HFF-Myc (cell line): ENCODE measurements at places on chromosomes 7 and 10.

DNA sequence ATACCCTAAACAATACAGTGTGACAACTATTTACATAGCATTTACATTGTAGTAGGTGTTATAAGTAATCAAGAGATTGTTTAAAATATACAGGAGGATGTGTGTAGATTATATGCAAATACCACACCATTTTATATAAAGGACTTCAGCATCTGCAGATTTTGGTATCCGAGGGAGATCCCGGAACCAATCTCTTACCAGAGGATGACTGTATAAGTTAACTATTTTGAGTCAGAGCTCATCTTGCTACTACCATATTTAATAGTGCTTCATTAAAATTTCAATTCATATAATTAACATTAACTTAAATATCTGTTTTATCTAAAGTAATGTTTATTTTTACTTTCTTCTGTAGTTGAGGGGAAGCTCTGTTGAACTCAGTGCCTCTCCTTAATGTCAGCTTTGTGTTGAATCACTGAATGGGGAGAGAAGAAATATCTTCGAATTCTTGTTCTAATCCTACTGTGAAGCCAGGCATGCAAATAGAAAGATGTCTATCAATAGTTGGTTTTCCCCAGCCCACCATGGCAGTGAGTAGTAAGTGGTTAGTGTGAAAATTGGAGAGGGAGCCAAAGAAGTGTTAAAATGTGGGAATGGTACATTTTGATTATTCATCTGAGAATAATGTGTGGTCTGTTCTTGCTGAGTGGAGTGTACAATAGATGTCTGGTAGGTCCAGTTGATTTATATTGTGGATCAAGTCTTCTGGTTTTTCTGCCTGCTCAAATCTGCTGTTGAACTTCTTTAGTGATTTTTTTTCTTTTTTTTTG is 90.1 kb upstream of the CYP26C1 start:
- DNase-seq = no peak

DNA sequence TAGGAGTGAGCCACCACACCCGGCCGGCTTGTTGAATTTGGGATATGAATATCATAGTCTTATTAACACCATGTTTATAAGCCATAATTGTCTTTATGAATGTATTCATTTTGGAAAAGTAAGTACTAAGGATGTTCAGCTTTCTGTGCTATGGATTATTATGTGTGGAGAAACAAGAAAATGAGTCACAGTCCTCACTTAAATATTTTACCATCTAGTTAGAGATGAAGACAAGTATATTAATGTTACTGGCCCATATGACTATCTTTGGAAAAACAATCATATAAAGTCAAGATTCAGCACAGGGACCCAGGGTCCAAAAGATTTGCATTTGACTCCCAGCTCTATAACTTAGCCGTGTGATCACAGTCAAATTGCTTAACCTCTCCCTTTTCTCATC is 9.8 kb upstream of the TOMM7 start:
- DNase-seq = no peak

DNA sequence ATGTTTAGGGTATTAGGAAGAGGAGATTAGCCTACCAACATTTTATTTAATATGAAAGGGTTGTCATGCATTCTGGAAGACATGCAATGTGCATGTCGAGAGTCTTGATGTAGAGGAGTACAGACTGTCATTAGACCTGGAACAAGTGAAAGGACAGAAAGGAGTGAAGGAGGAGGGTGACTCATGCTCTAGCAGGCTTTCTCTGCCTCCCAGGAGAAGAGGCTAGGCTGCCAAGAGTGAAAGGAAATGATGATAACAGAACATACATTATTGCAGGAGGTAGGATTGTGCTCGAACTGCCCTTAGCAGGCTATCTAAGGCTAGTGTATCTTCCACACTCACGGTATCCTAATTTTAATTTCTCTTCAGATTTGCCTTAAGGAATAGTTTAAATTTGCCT is 228.8 kb downstream of the EXOC4 start:
- peak; percentile 4 for DNase-seq

DNA sequence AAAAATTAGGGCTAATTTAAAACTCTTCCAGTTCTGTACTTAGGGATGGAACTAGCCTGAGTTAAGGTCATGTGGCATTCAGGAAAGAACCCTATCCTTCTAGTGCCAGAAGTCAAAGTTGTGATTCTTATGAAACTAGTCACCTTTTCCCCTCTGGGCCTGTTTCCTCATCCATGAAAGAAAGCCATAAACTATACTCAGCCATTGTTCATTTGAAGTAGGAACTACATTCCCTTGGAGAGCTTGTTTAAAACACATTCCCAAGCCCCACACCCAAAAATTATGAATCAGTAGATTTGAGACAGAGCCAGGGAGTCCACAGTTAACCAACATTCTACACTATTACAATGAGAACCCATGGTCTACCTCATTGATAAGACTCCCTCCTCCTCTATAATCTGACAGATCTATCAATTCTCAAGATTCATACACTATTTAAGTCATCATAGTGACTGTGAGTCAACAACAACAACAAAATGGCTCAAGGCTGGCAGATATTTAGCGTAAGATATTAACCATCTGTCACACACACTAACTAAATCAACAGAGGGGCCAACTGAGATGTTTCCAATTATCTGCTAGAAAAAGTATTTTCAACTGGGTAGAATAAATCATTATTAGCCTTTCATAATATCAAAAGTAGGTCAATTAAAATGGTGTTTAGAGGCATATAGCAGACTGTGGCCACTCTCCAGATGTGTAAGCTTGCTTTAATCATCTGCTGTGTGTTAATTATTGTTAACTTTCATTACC is 102.3 kb downstream of the SLC25A13 start:
- no peak for DNase-seq

DNA sequence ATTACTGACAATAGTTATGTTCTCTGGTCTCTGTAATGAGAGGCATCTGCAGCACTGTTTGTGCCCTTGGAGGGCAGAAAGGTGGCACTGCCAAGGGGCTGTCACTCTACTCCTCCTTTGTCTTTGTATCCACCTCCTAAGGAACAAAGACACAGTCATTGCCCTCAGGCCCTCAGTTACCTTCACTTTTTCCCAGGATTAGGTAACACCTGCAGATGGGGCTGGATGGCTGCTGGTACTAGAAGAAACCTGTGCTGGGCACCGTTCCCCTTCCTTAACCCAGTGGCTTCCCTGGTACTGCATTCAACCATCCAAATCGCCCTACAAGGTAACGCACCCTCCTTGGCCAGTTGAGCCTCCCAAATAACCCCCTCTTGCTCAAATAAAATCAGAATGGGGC is 246.9 kb upstream of the NEBL start:
- no peak for DNase-seq

DNA sequence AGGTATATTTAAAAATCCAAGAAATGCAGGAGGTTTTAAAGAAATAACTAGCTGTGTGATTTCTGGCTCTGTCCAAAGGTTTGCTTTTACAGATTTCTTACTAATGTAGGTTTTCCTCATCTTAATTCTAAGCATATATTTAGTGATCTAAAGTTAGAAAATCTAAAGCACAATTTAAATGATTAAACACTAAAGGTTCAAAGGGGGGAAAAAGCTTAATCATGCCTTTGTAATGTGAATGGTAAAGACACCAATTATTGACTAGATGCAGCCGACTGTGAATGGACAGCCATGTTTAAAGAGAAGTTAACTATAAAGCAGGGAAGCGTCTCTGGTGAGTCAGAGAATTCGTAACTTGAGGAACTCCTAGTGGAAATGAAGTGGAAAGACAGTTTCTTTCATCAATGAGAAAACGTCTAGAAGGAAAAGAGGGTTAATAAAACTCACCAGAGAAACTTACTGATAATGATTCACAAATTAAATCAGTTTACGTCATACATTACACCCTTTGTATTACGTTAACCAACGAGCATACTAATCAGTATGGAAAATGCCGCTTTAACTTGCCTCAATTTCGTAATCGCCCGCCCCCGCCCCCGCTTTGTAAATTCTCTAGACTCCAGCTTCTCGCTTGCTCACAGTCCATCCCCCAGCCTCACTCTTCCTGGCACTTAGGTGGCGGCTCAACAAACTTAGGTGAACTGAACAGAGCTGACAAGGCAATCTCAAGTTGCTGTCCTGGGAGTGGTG is 1.1 kb upstream of the HBP1 start:
- DNase-seq = peak; percentile 66

GRCh38 chr7:7569615-7570014 is 2.9 kb downstream of the MIOS start:
- no peak for DNase-seq

- no peak for DNase-seq
Observed at GRCh38 chr10:33012306-33012705, 54.3 kb upstream of the ITGB1 start.

GRCh38 chr7:127920787-127921438 is 110.3 kb downstream of the LRRC4 start:
- DNase-seq = no peak

DNA sequence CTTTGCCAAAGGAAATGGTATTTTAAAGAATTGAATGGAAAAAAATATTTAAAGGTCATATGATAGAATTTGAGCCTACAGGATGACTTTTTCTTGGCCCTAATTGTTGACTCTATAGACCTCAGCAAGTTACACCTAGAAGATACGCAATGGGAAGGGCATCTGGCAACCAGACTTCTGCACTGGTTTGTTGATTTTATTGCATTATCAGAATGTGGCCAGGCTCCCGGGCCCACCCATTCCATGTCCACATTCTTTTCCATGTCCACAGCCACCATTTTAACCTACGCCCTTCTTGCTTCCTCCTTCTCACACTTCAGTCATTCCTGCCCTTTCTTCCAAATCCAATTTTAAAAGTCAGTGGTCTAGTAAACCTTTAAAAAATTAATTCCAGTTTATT is 738.4 kb downstream of the SUGCT start:
- DNase-seq = peak; percentile 69

- no peak for DNase-seq
Observed at GRCh38 chr7:71144963-71145362, 13.0 kb downstream of the GALNT17 start.

- no peak for DNase-seq
Observed at GRCh38 chr10:111725050-111725449, 458.5 kb downstream of the GPAM start.

- no peak for DNase-seq
Observed at GRCh38 chr10:93039721-93040120, 20.9 kb upstream of the CYP26C1 start.

DNA sequence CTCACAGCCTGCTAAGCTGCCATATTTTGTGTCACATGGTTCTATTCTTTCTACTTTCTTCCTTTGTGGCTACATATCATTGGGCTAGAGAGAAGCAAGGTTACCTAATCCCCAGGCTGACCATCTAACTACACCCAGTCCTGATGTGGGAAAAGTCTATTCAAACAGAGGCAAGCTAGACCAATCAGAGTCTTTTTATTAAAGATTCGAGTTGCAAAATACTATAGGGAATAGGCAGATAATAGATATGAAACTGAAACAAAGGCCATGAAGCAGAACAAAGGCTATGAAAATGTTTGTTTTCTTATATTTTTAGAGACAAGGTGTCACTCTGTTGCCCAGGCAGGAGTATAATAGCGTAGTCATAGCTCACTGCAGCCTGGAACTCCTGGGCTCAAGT is 36.7 kb downstream of the MTERF1 start:
- no peak for DNase-seq

GRCh38 chr10:77602231-77602912 is 35.2 kb downstream of the KCNMA1 start:
- DNase-seq = no peak

GRCh38 chr10:110706690-110707098 is 62.6 kb downstream of the RBM20 start:
- peak; percentile 70 for DNase-seq

DNA sequence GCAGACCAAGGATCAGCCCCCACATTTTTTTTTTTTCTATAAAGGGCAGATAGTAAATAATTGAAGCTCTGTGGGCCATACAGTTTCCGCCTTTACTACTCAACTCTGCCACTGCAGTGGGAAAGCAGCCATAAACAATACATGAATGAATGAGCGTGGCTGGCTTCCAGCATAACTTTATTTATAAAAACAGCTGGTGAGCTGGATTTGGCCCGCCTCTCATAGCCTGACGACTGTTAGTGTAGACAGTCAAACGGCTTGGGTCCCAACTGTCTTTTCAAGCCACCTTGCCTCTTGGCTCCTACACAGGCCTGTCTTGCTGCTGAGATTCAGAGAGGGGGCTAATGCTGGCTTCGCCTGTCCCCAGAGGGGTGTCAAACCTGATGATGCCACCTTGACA is 169.8 kb upstream of the GPR26 start:
- no peak for DNase-seq

GRCh38 chr10:7971949-7972348 is 82.5 kb upstream of the GATA3 start:
- no peak for DNase-seq

DNA sequence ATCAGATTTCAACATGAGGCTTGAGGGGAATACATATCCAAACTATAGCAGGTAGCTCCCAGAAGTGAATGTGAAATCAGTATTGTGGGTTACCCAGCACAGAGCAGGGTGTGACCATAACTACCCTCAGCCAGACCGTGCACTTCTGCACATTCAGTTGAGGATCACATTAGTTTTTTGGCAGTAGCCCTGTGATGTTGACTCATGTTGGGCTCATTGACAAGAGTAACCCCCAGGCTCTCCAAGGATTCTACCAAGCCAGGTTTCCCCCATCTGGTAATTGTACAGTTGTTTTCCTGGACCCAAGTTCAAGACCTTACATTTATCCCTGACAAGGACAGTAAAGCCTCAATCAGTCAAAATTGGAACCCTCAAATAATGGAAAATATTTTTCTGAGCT is 11.7 kb upstream of the CPA4 start:
- no peak for DNase-seq

GRCh38 chr7:80666376-80666775 is 27.9 kb downstream of the CD36 start:
- no peak for DNase-seq

GRCh38 chr7:98281757-98282606 is 496 bp downstream of the BRI3 start:
- DNase-seq = no peak

- DNase-seq = peak; percentile 11
Observed at GRCh38 chr10:15898046-15898445, 37.7 kb upstream of the MINDY3 start.

DNA sequence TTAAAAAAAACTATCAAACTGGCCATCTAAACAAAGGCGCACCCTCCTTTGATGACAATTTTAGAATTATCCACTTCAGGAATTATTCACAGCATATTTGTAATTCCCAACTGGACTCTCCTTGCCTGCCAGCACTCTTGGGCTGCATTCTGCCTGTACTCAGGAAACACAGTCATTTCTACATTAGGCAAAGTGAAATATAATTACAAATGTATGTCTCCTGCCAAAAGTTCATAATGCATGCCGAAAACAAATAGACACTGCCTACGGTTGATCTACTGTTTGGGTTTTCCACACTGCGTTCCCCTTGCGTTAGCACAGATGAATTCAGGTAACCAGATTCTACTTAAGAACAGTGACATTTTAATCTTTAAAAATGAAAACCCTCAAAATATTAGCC is 1.9 kb downstream of the HGF start:
- DNase-seq = no peak

DNA sequence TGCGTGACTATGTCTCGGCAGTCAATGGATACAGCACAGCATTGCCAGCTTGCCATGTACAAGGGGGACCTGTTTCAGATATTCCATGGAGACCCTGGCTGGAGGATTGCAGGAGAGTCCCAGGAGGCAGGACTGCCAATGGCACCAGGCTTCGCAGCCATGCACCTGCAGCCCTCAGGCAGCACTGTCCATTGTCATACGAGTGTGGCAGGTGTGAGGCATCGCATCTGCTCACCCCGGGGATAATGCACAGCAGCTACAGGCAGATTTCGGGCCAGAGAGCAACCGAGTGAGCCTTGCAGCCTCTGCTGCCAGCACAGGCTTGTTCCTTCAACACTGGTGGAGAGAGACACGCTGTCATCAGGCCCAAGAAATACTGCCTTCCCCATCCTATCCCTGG is 415.1 kb downstream of the PAXIP1 start:
- DNase-seq = no peak
